NCI-H187 treated with DMSO at 0.1 percent for 48 hours (cell line): ENCODE measurements at places on chromosomes 16 and 17.

DNA sequence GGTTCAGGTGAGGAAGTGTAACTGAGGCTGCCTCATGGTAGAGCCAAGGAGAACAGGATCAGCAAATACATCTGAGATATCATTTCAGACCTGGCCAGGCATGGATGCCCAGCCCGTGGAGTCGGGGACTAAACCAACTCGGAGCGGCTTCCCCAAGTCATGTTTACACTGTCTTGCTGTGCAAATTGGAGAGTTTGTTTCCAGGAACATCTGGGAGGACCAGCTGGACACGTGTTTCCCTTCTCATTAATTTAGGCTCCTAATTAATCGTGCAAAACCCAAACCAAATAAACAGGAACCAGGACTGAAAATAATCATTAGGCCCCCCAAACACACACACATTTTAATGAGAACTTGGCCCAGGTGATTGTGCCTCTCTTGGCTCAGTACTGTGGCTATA, 70.9 kb upstream of the SALL1 start:
- DNase-seq: no peak

GRCh38 chr17:73365301-73365874, 53.6 kb upstream of the CDC42EP4 start:
- DNase-seq: no peak

DNA sequence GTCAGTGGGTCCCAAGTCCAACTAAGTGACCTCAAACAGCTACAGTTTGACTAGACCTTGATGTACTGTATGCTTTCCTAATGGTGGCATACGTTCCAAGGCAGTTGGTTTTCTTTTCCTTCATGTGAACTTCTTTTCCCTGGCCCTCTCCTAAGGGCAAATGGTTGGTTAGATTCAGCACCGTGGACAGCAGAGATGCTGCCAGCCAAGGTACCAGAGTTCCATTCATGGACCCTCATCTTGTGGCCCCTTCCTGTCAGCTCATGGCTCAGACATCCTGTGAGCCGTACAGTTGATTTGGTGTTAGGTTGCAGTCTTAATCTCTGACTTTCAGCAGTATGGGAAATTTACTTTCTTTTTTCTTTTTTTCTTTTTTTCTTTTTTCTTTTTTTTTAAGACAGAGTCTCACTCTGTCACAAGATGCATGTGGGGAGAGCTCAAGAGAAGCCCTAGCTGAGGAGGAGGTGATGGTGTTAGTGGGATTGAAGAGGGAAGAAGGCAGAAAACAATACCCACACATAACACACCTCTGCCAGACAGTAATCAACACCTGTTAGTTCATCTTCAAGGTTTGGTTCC, 122.4 kb downstream of the USP31 start:
- no peak for DNase-seq

- DNase-seq: no peak
Observed at GRCh38 chr17:50634915-50635731, 442 bp downstream of the ABCC3 start.

GRCh38 chr17:58330538-58330996, 2.0 kb upstream of the TSPOAP1 start:
- DNase-seq: no peak
